ENCODE measurements at places on chromosomes 1 and 21. TPM values are rescaled to one million over a fixed set of nuclear protein-coding genes. Genes with fewer than 3 reads are reported as not detected.

The PDPN gene
- total RNA-seq, result 0.09 TPM

The FAM72B gene
- 0.42 TPM for total RNA-seq

DNA sequence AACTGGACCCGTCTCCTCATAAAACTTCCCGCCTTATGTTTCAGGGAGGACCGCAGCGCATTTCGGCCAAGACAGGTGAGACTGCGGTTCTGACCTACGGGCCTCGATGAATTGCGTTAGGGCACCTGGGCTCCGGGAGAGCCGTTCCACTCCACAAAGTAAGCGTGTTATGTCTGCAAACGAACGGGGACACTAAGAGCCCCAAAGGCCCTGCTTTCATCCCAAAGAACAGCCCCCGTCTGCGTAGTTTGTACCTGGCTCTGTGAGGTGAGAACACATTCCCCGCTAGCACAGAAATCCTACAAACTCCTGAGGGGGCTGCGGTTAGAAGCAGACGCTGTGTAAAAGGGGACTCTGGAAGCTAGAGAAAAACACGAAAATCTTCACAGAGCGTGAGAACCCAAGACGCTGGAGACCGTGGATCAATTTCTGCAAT, 41.6 kb upstream of the PPIAL4F start:
- no peak for DNase-seq

GRCh38 chr1:29876441-29876840, 640.1 kb downstream of the PTPRU start:
- no peak for DNase-seq

GRCh38 chr1:201320168-201320788, 37.0 kb downstream of the PKP1 start:
- no peak for DNase-seq

GRCh38 chr21:42405064-42406013, 1.6 kb downstream of the UBASH3A start:
- DNase-seq, result no peak

DNA sequence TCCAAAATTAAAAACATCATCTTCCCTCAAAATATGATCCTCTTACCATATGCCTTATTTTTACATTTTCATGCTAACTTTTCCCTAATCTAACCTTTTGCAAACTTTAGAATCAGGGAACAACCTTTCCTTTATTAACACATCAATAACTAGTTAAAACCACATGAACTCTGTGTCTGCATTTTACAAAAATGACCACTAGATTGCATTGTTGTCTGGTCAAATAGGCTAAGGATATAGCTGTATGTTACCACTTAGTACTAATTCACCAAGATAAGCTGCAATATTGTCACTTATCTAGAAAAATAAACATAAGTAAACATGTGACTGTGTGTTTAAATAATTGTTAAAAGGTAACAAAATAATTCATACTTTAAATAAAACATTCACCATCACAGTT, 82.3 kb downstream of the DENND1B start:
- no peak for DNase-seq

GRCh38 chr1:11930571-11931445, 3.7 kb upstream of the PLOD1 start:
- DNase-seq, result no peak

DNA sequence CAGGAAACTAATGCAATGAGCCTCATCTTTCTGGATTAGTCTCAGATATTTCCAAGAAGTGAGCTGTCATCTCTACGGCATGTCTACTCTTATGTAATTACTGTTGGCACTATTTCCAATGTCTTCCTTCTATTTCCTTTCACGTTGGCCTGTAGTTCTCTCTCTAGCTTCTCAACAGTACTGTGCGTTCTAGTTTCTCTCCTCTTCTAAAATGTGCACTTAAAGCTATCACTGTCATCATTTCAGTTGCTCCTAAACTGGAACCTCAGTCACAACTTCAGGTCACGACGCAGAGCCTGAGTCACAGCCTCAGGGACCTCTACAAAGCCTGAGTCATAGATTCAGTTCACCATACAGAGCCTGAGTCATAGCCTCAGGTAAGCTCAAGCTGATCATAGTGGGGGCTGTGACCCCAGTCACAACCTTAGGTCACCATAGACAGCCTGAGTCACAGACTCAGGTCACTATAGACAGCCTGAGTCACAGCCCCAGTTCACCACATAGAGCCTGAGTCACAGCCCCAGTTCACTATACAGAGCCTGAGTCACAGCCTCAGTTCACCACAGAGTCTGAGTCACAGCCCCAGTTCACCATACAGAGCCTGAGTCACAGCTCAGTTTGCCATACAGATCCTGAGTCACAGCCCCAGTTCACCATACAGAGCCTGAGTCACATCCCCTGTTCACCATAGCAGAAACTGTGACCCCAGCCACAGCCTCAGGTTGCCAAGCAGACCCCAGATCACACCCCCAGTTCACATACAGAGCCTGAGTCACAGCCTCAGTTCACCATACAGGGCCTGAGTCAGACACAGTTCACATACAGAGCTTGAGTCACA, 13.0 kb downstream of the WNT9A start:
- no peak for DNase-seq

GRCh38 chr1:179295164-179295755, 1.7 kb downstream of the SOAT1 start:
- DNase-seq, result no peak

Data from liver (tissue), 10 donors.